ENCODE measurements at places on chromosomes 13 and 19.
A peak's percentile ranks its signal among the peaks of the same experiment; 100 is the strongest.

DNA sequence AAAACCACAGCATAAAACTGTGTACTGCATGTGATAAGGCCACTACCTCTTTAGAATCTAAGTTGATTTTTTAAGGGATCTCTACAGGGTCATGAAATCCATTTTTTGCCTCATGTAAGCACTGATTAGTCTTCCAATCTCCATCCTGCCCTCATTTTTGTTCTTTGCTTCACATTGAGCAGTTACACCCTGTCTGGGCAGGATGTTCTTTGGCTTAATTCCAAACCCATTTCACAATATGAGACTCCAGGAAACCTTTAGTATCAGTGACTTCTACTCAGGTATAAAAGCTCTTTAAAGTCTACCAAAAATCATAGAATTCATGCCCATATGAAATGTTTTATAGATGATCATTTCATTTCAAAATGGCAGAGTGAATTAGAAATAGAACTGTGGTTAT is 592.6 kb downstream of the TBC1D4 start:
- DNase-seq: no peak

DNA sequence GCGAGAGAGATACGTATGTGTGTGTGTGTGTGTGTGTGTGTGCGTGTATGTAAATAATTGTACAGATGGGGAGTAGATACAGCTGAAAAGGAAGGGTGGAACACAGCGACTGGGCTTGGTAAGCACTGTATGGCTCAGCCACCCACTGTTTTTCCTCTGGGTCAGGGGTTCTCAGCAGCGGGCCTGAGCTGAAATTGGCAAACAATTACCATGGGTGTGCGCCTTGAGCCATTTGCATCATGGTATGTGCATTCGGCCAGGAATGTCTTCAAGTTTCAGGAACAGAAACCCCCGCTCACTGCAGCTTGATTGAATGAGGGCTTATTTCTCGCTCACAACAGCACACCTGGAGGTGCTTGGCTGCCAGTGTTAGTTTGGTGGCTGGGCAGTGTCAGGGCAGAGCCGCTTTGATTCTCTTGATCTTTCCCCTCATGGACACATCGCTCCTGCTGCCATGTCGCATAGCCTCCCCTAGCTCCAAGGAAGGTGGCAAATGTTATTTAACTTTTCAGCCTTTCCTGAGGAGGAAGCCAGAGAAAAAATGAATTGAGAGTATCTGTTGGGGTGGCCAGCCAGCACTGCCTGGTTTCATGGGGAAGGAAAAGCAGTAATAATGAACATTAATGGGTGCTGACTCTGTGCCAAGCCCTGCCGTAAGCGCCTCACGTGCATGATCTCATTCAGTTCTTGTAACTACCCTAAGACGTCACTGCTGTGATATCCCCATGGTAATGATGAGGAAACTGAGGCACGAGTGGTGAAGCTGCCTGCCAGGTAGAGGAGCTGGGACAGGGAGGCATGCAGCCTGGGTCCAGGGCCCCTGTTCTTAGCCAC is 126.9 kb downstream of the SIPA1L3 start:
- no peak for DNase-seq

DNA sequence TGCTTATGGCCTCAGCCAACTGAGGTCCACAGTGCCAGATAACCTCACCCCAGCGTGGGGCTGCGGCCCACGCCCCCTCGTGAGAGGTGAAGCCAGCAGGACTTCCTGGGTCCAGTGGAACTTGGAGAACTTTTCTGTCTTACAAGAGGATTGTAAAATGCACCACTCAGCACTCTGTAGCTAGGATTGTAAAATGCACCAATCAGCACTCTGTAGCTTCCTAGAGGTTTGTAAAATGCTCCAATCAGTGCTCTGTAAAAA is 109.1 kb downstream of the AKAP11 start:
- no peak for DNase-seq

DNA sequence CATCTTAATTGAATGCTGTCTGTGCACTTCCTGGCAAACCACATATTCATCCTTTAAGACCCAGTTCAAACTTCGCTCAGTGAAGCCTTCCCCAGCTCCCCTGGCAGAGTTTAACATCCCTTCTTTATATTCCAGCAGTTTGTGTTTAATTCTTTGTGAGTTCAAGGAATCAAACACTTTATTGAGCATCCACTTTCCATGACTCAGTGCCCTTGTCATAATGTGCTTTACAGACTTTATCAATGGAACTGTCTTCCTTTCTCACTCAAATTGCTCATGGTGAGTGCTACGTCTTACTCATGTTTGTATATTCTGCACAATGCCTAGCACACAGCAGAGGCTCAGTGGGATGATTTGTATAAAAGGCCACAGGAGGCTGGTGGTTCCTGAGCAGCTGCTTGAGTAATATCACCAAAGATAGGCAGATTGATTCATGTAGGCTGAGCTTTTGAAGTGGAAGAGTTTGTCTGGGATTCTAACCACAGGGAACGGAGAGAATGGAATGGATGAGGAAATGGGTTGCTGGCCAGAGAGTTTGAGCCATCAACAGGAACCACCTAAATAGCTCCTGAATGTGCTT is 44.2 kb downstream of the SERTM1 start:
- no peak for DNase-seq

- DNase-seq: no peak
These were observed 163.5 kb downstream of the KATNAL1 start for GRCh38 chr13:30143666-30144400.

GRCh38 chr19:34120846-34121639 is 51.3 kb upstream of the LSM14A start:
- DNase-seq: peak; percentile 55

DNA sequence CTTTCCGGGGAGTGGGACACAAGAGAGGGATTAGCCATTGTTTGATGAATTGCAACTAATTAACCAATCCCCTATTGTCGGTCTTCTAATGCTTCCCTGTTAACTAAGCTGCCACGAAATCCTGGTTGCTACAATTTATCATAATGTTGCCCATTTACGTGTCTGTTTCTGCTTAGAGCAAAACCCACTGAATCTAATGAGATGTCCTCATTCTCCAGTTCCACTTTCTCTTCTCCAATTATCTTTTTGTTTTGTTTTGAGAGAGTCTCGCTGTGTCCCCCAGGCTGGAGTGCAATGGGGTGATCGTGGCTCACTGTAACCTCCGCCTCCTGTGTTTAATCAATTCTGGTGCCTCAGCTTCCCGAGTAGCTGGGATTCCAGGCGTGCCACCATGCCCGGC is 5.2 kb upstream of the DPP9 start:
- no peak for DNase-seq

DNA sequence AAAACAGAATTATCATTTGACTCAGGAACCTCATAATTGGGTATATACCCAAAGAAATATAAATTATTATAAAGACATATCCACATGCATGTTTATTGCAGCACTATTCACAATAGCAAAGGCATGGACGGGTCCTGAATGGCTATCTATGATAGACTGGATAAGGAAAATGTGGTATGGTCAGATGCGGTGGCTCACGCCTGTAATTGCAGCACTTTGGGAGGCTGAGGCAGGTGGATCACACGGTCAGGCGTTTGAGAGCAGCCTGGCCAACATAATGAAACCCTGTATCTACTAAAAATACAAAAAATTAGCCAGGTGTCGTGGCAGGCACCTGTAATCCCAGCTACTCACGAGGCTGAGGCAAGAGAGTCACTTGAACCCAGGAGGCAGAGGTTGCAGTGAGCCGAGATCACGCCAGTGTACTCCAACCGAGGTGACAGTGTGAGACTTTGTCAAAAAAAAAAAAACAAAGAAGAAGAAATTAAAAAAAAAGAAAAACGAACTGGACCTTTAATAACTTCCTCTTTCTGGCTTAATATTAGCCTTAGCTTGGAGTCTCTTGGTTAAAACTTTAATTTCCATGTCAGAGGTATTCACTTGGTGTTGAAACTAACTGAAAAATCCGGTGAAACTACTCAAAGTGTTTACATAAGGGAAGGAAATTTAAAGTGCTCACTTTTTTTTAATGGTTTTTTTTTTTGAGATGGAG is 104.4 kb downstream of the ZNF486 start:
- no peak for DNase-seq

DNA sequence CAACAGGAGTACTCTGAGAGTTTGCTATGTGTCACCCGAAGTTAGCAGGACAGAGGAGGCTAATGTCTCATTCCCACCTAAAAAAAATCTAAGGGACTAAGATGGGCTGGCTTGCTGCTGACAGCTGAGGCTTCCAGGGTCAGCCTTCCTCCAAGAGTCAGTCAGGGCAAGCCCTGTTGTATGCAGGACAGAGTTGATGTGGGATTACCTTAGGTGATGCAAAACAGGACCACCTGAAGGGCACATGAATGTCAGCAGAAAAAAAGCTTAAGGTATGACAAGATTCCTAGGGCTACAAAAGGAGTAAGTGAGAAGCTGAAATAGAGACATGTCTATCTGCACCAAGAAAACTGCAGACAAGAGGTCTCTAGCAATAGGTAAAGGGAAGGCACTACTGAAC is 151.5 kb downstream of the NHLRC3 start:
- no peak for DNase-seq

- no peak for DNase-seq
These were observed 46.3 kb upstream of the ZNF730 start for GRCh38 chr19:23070353-23071146.

- DNase-seq: peak; percentile 70
These were observed 1.2 kb downstream of the KLF2 start for GRCh38 chr19:16325641-16326400.

GRCh38 chr19:44598355-44598754 is 15.0 kb upstream of the IGSF23 start:
- DNase-seq: no peak

- no peak for DNase-seq
These were observed 13.2 kb downstream of the SPART start for GRCh38 chr13:36332986-36333385.

DNA sequence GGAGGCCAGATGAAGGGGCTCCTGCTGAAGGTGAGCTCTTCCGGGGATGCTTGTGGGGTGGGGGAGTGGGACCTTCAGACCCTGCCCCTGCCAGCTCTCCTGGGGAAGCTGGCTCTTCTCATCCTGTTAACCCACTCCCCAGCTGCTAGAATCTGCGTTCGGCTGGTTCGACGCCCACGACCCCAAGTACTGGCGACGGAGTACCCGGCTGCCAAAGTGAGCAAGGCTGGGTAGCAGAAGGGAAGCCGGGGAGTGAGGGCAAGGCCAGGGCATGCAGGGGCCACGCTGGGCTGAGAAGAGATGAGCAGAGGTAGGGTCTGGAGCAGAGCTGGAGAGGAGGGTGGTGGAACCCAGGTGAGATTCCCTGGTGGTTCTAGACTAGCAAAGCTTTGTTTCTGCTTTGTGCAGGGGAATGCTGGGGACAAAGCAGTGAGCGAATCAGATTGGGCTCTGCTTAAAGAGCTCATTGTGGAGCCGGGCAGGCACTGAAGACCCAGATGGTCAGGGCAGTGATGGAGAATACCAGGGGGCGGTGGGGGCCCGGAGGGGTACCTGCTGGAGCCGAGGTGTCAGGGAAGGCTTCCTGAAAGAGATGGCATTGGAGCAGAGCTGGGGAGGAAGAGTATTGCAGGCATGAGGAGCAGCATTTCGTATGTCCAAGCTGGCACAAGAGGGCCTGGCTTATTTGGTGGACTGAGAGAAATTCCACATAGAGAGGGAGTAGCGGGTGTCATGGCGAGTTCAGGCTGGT is 10.3 kb downstream of the KMT2B start:
- DNase-seq: no peak

- no peak for DNase-seq
These were observed 566.4 kb downstream of the PCDH9 start for GRCh38 chr13:66663711-66664110.

- DNase-seq: no peak
These were observed 476.7 kb downstream of the RFC3 start for GRCh38 chr13:34294483-34295129.

DNA sequence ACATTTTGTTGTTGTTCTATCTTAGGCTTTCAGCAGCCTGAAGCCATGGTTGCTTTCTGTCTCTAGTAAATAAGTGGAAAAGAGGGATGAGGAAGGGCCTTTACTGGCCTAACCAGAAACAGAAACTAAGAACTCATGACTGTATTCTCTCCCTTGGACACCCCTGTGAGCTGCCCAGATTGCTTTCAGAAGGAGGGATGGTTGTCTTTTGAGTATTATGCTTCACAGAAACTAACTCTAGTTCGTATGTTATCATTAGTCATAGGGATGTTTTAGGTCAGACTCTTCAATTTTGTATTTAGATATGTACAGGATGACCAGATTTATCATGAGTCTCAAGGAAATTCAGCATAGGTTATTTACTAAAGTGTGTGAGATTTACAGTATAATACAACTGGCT is 17.5 kb downstream of the BORA start:
- no peak for DNase-seq

DNA sequence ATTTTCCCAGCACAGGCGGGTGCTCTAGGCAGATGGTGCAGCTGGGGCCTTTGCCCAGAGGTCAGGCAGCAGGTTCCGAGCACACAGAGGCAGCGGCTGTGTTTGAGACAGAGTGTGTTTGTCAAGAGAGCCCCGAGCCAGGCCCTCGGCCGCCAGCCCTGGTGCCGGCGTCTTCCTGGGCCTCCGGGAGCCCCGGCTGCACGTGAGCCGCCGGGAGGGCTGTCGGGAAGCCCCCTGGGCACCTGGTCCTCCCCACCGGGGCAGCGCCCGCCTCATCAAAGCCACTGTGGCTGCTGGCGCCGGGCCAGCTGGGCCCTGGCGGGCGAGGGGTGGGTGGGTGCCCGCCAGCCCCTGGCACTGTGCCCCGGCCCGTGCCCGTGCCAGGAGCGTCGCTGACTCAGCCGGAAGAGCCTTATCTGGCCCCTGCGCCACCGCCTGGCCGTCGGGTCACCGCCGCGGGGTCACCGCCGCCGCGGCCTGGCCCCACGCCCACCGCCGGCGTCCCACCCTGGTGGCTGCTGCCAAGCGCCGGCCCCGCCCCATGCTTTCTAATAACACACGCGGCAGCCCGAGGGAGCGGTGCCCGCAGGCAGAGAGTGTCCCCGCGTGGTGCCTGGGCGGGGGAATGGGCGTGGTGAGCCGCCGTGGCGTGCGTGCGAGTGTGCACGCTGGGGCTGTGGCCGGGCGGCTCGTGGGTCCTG is 14.9 kb downstream of the ARID3A start:
- DNase-seq: no peak

GRCh38 chr13:34719060-34719875 is 222.8 kb upstream of the NBEA start:
- DNase-seq: no peak

DNA sequence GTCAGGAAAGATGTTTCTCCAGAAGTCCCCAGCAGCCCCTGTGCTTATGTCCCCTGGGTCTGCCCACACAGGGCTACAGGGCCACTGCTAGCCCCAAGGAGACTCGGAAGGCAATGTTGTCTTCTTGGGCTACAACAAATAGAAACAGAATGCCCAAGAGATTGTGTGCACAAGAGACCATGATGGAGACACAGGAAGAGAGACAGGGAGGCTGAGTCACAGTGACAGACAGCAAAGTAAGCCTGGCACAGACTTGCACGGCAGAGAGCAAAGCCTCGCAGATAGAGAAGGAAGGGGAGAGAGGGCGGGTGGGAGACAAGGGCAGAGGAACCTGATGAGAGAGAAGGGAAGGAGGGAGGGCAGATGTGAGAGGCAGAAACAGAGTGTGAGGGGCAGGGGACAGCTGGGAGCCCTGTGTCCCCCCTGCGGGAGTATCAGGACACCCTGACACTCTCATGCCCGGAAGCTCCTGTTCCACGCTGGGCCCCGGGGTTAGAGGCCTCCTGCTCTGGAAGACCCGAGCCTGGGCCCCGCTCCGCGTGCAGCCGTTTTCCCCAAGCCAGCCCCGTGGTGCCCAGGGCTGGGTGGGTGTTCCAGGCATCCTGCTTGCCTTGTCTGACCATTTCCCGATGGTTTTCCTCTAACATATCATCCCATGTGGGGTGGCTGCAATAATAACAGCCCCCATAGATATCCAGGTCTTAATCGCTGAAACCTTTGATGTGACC is 2.7 kb upstream of the PLA2G4C start:
- no peak for DNase-seq
